ENCODE measurements at places on chromosomes 16 and 17. TPM values are rescaled to one million over a fixed set of nuclear protein-coding genes. Genes with fewer than 3 reads are reported as not detected.

GRCh38 chr17:11909348-11909747 is 87.9 kb downstream of the ZNF18 start:
- no peak for DNase-seq

- DNase-seq, result no peak
Observed at GRCh38 chr17:22492331-22492730, 800.0 kb downstream of the KCNJ18 start.

DNA sequence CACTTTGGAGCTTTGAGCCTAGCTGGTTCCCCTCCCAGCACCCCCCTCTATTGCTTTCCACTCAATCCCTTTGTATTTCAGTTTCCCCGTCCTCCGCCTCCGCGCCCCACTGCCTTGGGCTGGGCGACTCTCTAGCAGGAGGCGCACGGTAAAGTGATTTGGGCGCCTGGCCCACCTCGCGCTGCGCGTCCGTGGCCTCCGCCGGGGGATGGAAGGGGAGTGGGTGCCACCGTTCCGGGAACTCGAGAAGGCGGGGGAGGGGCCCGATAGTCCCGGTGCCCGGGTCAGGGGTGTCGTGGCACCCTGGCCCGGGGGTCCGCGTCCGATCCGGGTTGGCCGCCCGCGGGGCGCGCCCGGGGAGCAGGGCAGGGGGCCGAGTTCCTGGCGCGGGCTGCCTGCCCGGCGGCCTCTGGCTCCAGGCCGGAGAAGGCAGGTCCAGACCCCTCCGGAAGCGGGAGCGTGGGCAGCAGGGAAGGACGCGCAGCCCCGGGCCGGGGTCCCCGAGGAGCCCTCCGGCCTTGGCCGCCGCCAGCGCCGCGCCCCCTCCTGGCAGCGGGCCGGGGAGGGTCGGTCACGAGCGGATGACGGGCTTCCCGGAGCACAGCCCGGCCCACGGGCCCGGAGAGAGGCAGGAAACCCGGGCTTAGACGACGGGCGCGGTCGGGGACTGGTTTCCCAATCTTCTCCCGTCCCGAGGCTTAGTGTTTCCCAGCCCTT is 15.8 kb downstream of the MEOX1 start:
- DNase-seq, result no peak

- DNase-seq, result no peak
Observed at GRCh38 chr16:46731691-46732555, 16.2 kb downstream of the MYLK3 start.

DNA sequence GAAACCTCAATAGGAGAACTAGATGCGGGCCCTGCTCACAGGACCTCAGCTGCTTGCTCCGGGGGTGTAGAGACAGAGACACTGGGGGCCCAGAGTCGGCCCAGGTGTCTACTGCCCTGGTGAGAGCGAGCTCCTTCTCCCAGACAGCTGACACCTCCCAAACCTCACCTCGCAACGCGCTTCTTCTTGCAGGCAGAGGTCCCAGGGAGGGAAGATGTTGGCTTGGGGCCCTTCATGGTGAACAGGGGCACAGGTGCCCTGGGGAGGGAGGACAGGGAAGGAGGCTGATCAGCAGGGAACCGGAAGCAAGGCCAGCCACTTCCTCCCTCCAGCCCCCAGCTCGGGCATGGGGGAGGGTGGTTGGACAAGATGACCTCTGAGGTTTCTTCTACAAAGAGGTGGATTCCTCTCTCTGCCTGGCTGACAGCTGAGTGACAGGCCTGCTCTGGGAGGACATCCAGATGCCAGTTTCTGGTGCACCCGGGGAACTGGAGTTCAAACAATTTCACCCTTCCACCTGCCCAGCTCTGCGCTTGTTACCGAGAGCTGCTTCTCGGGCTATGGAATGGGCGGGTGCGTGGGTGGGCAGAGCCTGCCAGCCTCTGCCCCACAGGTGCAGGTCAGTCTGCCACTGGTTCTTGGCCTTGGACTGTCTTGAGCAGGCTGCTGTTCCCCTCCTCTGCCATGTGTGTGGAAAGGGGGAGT is 11.7 kb upstream of the GFAP start:
- DNase-seq, result no peak

GRCh38 chr16:81848306-81848853 is 69.3 kb downstream of the PLCG2 start:
- no peak for DNase-seq

GRCh38 chr16:83928341-83929055 is 24.5 kb upstream of the OSGIN1 start:
- peak; percentile 92 for DNase-seq

Gene ZNF785
- total RNA-seq, result 9.1 TPM

- DNase-seq, result peak; percentile 56
Observed at GRCh38 chr17:27256225-27257030, 37.5 kb upstream of the WSB1 start.

Gene SULT1A4
- 2.1 TPM for total RNA-seq

GRCh38 chr17:16943541-16944333 is 28.2 kb downstream of the TNFRSF13B start:
- DNase-seq, result no peak

Gene TP53I13
- total RNA-seq, result 52.3 TPM

- no peak for DNase-seq
Observed at GRCh38 chr17:66799849-66800537, 34.9 kb upstream of the CACNG5 start.

Gene ZNF385C
- total RNA-seq, result 0.10 TPM

DNA sequence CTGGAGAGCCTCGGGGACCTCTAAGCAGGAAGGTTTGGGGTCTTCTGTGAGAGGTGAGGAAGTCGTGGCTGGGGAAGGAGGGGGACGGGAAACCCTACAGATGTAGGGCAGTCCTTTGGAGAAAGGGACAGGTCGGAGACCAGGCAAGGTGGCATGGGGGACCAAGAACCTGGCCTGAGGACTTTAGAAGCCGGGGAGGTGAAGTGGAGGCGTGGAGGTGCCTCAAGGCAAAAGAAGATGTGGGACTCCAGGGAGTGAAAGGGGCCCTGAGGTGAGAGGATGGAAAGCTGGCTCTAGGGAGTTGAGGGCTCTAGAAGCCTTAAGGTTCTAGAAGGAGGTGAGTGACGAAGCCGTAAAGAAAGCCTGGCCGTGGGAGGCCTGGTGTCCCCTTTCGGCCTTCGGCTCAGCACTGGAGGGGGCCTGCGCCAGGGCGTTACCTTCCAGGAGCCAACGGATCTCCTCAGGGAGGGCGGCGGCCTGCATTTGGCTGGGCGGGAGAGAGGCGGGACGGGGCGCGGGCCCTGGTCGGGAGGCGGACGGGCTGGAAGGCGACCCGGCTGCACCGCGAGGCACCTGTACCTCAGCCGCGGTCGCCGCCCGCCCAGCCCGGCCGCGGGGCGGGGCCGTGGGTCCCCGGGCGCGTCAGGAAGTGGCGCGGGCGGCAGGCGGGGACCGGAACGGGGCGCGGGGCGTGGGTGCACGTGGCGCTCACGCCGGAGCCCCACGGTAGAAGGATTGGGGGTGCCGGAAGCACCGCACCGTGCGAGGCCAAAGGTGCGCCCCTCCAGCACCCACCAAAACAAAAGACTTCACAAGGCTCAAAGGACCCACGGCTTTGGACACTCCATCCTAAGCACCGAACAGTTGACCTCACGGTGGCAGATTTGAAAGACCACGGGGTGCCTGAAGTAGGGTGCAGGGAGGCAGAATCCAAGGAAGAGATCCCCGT is at the start of gene SKAP1:
TSS of gene SKAP1 (minus strand) at position 577 of the 949 bp plus-strand sequence.
- no peak for DNase-seq

- DNase-seq, result peak; percentile 61
Observed at GRCh38 chr16:83356266-83356665, 451.5 kb upstream of the HSBP1 start.
